ENCODE measurements at places on chromosomes 5 and 9. TPM values are rescaled to one million over a fixed set of nuclear protein-coding genes. Genes with fewer than 3 reads are reported as not detected.

- no peak for DNase-seq
These were observed 278.8 kb downstream of the GAS1 start for GRCh38 chr9:86668488-86668887.

DNA sequence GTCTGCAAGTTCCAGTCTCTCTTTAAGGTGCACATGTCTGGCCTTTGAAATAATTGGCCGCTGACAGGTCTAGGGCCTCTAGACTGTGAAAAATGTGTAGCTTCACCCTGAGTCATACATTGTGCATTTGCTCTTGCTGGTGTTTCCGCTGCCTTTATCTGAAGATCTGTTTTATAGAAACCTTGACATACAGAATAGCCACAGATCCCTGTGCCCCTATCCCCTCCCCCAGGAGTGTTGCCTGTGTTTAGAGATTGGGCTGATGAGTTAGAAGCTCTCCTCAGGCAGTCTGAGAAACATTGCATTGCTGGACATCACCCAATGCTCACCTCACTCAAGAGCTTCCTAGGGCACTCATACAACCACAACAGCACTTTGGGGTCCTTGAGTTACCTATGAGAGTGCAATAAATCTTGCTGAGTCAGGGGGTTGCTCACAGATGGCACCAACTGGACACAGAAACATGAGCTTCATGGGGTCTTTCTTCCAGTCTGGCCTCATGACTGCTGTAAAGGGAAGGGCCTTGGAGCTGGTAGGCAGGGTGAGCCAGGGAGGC is 3.8 kb upstream of the ZNF782 start:
- peak; percentile 49 for DNase-seq

DNA sequence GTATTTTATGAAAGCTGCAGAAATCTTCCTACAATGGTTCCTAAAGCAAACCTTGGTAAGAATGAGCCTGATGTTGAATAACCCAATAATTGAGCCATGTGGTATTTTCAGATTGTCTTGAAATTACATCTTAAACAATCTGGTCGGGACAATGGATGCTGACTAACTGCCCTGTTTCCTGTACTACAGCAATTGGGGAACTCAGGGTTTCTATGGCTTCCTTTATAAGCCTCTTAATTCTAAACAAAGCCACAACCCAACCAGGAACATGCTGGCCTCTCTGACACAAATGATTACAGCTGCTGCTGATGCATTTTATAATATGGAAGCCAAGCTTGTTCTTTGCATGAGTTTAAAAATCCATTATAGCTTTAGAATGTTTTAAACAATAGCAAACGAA is 30.2 kb downstream of the PTPN3 start:
- no peak for DNase-seq

DNA sequence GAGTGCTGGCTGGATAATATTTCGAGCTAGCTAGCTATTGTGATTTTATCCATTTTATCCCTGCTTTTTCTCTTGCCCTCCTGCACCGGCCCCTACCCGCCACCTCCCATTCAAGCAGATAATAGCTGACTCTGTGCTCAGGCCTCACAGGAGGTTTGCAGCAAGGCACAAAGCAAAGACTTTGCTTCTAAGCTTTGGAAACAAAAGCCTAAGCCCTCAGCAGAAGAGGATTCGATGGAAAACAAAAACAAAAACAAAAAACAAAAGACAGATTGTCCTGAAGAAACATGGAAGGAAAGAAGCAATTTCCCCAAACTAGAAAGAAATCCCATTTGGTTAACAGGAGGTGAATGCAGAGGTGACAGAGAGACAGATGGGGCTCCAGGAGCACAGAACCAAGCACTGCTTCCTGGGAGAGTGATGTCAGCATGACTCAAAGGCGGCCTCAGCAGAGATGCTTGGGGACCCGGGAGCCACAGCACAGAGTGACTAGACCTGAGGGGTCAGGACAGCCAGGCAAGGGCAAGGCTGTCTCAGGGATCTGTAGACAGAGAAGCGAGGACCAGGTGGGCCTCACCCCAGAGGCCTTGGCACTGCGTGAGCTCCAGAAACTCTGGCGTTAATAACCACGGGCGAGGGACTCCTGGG is 28.4 kb downstream of the MTX3 start:
- DNase-seq, result no peak

DNA sequence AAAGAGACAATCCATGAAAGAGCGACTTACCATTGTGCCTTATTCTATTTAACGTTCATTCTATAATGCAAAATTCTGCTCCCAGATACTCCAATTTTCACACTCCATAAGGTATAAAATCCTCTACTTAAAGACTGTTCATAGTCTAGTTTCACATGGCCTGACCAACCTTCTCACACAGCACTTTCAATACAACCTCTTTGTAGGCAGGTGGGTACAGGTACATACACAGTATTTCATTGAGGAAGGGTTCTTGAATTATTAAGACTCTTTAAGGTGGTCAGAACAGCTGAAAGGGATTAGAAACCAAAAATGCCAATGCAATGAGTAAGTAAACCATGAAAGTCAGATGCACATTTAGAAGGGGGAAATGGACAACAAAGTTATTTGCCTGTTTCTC is 352.0 kb downstream of the PARP8 start:
- no peak for DNase-seq

SPATA31E1 gene
- total RNA-seq, result not detected
